ENCODE measurements at places on chromosomes 6 and 20. TPM values are rescaled to one million over a fixed set of nuclear protein-coding genes. Genes with fewer than 3 reads are reported as not detected.

DNA sequence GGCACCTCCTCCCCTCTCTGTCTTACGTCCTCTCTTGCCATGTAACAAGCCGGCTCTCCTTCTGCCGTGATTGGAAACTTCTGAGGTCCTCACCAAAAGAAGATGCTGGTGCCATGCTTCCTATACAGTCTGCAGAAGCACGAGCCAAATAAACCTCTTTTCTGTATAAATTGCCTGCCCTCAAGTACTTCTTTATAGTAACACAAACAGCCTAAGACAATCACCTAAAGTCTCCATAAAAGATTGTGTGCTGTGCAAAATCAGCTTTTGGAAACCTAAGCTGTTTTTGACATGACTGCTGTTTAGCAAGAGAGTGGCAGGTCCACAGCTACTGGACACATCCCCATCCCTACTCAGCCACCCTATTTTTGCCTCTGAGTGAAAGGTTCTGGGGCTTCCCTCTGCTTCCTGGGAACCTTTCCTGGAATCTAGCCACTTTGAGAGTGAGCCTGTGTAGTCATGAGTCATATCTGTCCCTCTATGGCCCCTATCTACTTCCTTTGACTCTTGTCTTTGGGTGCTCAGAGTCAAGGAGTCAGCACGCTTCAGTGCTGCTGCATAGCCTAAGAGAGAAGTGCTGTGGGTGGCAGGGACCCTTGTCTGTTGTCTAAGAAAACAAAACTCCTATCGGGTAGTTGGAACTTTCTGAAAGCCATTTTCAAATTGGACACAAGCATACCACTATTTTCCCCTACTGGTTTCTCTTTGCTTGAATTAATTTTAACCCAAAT lies 110.0 kb downstream of the PPP1R14C start:
- no peaks in the 10 kb centered on the region for H3K36me3 ChIP-seq
- H3K27ac ChIP-seq = no peak overlapping the region
- H3K4me1 ChIP-seq = 0 out of 2 replicates have a peak, but pooled peaks cover 3% of the 10 kb centered on the region
- no peak overlapping the region for H3K4me3 ChIP-seq
- DNase-seq = no peak
- H3K27me3 ChIP-seq = no peaks in the 10 kb centered on the region

GRCh38 chr6:168537540-168537884 lies 96.5 kb downstream of the SMOC2 start:
- H3K4me3 ChIP-seq = no peak overlapping the region
- DNase-seq = no peak
- H3K36me3 ChIP-seq = no peaks in the 10 kb centered on the region

DNA sequence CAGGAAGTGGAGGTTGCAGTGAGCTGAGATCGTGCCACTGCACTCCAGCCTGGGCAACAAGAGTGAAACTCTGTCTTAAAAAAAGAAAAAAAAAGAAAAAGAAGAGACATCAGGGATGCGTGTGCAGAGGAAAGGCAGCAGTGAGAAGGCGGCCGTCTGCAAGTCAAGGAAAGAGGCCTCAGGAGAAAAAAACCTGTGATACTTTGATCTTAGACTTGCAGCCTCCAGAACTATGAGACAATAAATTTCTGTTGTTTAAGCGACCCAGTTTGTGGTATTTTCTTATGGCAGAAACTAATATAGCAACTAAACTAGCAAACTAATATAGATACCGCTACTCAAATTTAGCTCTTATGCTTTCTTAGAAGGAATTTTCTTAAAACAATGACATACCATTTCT lies 36.1 kb downstream of the FGD2 start:
- H3K4me1 ChIP-seq = no peaks in the 10 kb centered on the region
- no peak overlapping the region for H3K27ac ChIP-seq
- no peaks in the 10 kb centered on the region for H3K27me3 ChIP-seq
- H3K36me3 ChIP-seq = no peaks in the 10 kb centered on the region

GRCh38 chr6:111736005-111736608 lies 130.4 kb upstream of the TRAF3IP2 start:
- no peaks in the 10 kb centered on the region for H3K36me3 ChIP-seq
- H3K4me3 ChIP-seq = no peak overlapping the region
- no peak for DNase-seq
- H3K27me3 ChIP-seq = no peaks in the 10 kb centered on the region

GRCh38 chr6:99434702-99435530 lies 9.8 kb upstream of the PNISR start:
- no peak overlapping the region for H3K4me3 ChIP-seq
- H3K4me1 ChIP-seq = no peaks in the 10 kb centered on the region
- H3K27ac ChIP-seq = no peak overlapping the region
- no peak for DNase-seq
- no peaks in the 10 kb centered on the region for H3K27me3 ChIP-seq

DNA sequence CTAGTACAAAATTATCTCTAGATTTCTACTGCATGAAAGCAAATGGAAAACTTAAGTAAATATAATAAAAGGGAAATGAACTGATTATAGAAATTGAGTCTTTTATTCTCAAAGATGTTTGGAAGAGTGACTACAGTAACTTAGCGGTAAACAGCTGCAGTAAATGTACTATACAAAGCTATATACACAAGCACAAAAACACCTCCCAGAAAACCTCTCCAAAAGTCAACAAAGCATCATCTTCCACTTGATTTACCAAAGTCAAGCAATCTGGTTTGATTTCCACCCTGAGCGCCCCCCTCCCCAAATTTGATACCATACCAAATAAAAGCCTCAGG lies 142.1 kb upstream of the SHLD1 start:
- H3K27ac ChIP-seq = no peak overlapping the region
- DNase-seq = no peak
- H3K4me1 ChIP-seq = no peaks in the 10 kb centered on the region
- no peak overlapping the region for H3K4me3 ChIP-seq
- H3K36me3 ChIP-seq = no peaks in the 10 kb centered on the region

GRCh38 chr20:22807045-22807444 lies 222.7 kb upstream of the FOXA2 start:
- no peak overlapping the region for H3K4me3 ChIP-seq
- no peaks in the 10 kb centered on the region for H3K4me1 ChIP-seq
- H3K27ac ChIP-seq = no peak overlapping the region
- no peaks in the 10 kb centered on the region for H3K36me3 ChIP-seq
- H3K27me3 ChIP-seq = no peaks in the 10 kb centered on the region

DNA sequence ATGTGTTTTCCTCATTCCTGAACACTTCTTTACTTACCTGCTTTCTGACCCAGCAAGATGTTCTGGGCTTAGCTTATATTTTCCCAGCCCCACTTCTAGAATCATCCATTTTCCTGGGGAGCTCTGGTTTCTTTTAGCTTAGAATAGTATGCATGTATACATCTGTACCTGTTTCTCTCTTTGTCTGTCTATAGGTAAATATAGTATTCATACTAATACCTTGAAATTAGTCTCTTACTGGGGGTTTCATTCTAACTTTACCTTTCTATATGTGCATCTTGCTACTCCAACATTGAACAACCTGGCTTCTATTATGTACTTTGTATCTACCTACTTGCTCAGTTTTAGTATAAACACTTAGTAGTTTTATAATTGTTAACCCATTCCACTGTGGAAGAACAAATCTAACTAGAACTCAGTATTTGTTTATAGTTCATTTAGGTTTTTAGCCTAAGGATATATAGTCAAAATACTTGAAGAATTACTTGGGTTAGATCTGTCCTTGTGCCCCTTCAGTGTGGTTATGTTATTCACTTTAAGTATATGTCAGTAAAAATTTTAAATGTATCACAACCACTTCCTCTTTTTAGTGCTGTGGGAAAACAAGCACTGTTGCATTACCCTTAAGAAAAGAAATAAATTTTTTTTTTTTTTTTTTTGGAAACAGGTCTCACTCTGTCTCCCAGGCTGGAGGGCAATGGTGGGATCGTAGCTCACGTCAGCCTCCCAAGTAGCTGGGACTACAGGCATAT lies 54.0 kb downstream of the ASXL1 start:
- no peaks in the 10 kb centered on the region for H3K4me1 ChIP-seq
- no peak overlapping the region for H3K27ac ChIP-seq
- no peaks in the 10 kb centered on the region for H3K36me3 ChIP-seq
- DNase-seq = no peak
- no peaks in the 10 kb centered on the region for H3K27me3 ChIP-seq
- no peak overlapping the region for H3K4me3 ChIP-seq

DNA sequence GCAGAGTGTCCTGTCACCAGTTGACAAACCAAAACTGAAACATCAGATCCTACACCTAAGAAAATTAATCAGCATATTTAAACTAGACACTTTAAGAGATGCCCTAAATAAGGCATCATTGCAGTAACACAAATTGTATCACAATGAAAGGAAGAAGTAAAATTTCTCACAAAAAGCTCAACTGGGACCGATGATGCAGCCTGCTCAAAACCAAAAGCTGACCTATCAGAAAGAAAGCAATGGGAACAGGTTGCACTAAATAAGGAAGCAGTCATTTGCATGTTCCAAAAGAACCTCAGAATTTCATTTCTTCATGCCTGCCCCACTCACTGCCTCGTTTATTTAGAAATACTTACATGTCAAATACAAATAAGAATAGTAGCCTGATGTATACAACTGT lies 12.1 kb downstream of the HIVEP2 start:
- H3K4me3 ChIP-seq = no peak overlapping the region
- no peak for DNase-seq
- H3K36me3 ChIP-seq = no peaks in the 10 kb centered on the region
- H3K4me1 ChIP-seq = no peaks in the 10 kb centered on the region
- H3K27ac ChIP-seq = no peak overlapping the region

DNA sequence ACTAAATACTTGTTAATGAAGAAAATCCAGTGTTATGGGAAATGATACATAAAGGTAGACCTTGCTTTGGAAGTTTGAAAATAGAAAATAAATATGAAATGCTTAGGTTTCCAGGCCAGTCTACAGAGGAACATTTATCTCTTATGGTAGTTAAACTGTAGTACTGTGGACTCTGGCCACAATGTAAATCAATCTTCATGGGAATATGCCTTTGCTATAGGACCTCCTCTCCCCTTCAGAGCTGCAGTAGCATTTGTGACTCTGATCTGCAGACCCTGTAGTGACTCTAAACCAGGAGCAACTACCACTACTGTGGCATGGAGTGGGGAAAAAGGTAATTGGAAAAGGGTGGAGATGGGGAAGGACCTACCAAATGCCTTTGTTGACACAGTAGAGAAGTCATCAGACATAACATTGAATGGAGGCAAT lies 4.5 kb downstream of the HSPA1A start:
- no peaks in the 10 kb centered on the region for H3K36me3 ChIP-seq
- DNase-seq = no peak
- peaks cover 2% of the 10 kb centered on the region for H3K4me1 ChIP-seq
- no peaks in the 10 kb centered on the region for H3K27me3 ChIP-seq

Gene PET117
- polyA plus RNA-seq = 9.1 TPM

Gene CLPSL2
- polyA plus RNA-seq = 3.2 TPM

Gene OR11A1
- polyA plus RNA-seq = not detected
